ENCODE measurements at places on chromosomes 11 and 22.

- no peak for DNase-seq
Observed at GRCh38 chr11:126415128-126415527, 59.6 kb downstream of the ST3GAL4 start.

DNA sequence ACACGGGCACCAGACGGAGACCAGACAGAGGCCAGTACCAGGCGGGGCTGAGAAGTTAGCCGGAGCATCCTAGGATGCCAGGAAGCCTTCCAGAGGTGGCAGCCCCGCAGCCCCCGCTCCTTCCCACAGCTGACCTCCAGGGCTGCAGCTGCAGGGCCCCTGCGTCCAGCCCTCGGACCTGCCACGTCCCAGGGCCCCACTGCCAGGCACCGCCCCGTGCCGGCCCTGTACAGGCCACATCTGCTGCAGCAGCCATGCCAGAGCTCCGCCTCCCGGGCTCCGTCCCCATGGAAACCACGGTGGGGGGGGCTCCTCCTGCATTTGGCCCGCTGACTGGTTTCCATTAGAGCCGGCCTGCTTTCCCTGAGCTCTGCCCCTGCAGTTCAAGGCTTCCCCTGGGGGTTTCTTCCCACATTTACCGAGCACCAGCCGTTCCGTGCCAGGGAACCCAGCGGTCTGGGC lies 62.5 kb upstream of the PPARA start:
- peak; percentile 65 for DNase-seq

GRCh38 chr11:44304091-44305025 lies 5.6 kb downstream of the ALX4 start:
- DNase-seq = peak; percentile 73

GRCh38 chr11:826836-827145 lies 928 bp upstream of the CRACR2B start:
- peak; percentile 71 for DNase-seq

GRCh38 chr11:11416502-11416901 lies 63.5 kb upstream of the CSNK2A3 start:
- no peak for DNase-seq

DNA sequence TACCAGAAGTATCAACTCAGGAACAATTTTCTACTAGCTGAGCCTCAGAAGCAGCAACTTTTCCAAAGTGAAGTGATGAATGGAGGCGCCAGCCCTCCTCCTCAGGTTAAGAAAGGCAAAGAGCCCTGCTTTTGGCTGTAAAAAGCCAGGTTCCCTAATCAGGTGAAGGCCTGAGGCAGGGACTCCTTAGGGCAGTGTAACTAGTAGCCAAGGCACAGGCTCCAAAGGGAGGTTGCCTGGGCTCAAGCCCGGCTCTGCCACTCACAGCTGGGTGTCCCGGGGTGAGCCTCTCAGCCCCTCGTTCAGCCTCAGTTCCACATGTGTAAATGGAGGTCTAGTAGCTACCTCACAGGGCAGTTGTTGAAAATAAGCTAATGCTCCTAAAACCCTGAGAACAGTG lies 19.5 kb downstream of the TSKU start:
- DNase-seq = no peak

- no peak for DNase-seq
Observed at GRCh38 chr11:60282286-60282685, 1.8 kb downstream of the MS4A4A start.

- DNase-seq = peak; percentile 63
Observed at GRCh38 chr22:42621505-42622002, 6.9 kb upstream of the POLDIP3 start.

DNA sequence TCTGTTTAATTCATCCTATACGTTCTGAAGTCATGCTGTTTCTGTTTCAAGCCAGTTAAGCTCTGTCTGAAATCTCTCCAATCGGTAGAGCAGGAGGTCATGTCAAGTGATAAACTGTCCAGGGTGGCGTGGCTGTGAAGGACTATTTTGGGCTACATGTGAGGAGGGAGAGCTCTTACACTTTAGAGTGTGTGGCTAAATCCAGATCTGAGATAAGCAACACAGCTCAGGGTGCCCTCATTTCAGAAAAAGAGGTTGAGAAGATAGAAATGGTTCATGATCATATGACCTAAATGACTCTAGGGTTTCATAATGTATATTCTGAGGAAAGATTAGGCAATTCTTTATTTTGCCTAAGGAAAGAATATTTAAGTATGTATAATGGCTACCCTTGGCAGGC lies 8.4 kb downstream of the BLID start:
- DNase-seq = no peak

GRCh38 chr11:117202386-117203068 lies 3.4 kb downstream of the TAGLN start:
- DNase-seq = no peak
